Activated naive CD8-positive, alpha-beta T cell treated with anti-CD3 and anti-CD28 coated beads for 36 hours (primary cell): ENCODE measurements at places on chromosomes 2 and 18.
A peak's percentile ranks its signal among the peaks of the same experiment; 100 is the strongest.

GRCh38 chr2:192574552-192574951, 379.8 kb upstream of the TMEFF2 start:
- no peak for DNase-seq

DNA sequence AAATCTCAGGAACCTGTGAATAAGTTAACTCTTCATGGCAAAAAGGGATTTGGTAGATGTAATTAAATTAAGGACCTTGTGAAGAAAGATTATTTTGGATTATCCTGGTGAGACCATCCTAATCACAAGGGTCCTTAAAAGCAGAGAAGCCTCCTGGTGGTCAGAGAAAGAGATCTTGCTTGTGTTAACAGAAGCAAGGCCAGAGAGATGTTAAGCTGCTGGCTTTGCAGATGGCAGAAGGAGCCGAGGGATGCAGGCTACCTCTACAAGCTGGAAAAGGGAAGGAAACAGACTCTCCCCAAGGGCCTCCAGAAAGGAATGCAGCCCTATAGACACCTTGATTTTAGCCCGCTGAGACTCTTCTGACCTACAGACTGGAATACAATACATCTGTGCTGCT, 197.0 kb downstream of the STK39 start:
- no peak for DNase-seq

- no peak for DNase-seq
Observed at GRCh38 chr2:29447513-29447912, 332.3 kb downstream of the CLIP4 start.

DNA sequence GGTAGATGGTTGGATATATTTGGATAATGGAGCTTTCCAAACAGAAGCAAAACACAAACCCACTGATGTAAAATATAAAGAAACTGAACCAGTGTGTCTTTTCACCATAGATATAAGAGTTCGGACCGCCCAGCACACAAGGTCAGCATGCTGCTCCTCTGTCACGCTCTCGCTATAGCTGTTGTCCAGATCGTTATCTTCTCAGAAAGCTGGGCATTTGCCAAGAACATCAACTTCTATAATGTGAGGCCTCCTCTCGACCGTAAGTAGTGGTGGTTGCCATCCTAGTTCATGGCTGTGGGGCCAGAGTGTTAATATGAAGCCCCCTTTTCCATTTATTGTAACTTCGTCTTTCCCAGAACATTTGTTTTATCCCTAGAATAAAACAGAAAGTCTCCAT, 125.2 kb upstream of the LYPD6 start:
- no peak for DNase-seq

DNA sequence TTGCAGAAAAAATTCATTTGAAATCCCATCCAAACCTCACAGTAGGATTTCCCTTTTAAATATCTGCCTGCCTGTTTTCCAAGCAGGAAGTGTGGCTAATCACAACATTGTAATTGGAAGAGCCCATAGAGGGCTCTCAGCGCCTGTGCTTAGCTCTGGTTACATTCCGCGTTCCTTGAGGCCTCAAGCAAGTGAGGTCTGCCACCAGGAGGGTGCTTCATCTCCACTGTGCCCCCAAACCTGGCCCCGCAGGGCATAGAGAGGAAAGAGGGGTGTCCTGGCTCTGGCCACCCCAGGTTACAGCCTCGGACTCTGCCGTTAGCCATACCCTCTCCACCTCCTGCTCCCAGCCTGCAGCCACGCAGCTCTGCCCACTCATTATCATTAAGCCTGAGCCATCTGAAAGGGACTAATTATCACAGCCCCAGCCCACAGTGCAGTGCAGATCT, 214.8 kb downstream of the SP3 start:
- DNase-seq = no peak

GRCh38 chr2:79901161-79901560, 388.3 kb downstream of the CTNNA2 start:
- no peak for DNase-seq

DNA sequence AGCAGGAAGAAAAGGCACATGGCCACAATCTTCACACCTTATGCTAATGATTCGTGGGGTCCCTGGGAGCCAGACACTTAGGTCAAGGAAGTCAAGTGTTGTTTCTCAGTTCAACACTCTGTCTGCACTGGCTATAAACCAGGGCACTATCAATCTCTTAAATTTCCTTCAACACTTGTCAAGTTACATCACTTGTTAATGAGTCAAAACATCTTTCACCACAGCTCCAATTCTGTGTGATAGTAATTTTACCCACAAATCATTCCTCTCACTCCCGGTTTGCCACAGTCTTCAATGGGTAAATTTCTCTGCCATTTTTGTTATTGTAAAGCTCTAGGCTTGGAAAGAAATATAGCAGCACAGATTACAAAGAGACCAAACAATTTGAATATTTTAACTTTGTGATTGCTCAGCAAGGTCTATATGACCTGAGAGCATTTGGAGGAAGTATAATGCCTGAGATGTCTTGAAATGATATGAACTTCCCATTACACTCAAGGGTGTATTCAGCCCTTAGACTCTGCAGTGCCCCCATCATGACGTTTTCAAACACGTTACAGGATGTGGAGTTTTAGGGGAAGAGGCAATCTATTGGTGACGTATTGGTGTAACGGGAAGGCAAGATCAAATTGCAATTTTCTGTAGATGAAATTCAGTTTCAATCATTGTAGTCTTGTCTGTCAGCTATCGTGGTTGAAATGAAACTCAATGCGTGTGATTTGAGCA, 78.7 kb downstream of the ICOS start:
- DNase-seq = no peak

- DNase-seq = no peak
Observed at GRCh38 chr2:124320051-124320688, 295.1 kb downstream of the CNTNAP5 start.

DNA sequence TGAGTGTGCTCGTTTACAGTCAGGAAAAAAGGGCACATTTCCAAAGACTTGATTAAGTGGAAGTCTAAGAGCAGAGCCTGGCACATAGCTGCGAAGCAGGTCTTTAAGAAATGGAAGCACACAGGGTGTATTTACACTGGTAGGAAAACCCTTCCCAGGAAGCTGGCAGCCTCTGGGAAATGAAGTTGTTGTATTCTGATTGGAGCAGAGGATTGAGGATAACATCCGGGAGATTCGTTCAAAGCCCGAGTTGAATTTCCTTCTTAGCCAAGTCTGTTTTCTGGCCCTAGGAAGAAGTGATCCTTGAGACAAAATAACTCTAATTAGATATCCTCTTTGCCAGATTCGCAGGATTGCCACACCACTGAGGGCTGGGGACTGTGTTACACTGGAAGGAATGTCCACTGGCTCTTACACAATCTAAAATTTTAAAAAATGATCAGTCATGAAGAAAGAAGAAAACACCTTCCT, 75.9 kb downstream of the ITGB1BP1 start:
- no peak for DNase-seq

DNA sequence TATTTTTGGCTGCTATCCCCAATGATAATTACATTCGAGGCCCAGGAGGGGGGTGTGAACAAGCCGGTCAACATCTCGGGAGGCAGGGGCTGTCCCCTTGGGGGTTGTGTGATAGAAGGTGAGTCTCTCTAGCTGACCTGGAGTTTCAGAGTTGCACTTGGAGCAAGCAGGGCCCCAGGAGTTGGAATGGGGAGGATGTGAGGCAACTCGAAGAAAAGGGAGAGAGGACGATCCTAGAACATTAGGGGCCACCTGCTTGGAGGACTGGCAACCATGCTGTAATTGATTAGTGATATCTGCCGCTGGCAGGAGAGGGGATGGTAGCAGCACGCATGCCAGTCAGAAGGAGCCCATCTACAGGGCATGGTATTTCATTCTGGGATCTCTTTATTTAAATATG, 122.6 kb downstream of the CTIF start:
- no peak for DNase-seq

DNA sequence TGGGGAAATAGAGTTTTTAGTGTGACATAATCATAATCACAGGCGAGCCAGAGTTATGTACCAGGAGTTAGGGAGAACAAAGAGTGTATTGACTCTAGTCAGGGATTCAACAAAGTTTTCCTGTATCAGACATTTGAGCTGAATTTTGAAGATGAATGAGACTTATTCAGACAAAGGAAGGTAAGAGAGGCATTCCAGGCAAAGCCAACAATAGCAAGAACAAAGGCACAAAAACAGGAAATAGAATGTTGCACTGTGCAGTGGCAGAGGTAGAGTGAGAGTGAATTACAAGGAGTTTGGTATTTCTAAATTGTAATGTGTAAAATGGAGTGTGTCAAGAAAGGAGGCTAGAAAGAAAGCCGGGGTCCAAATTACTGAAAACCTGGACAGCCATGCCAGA, 156.2 kb downstream of the CCDC148 start:
- DNase-seq = no peak

- DNase-seq = no peak
Observed at GRCh38 chr2:177129610-177130009, 83.0 kb upstream of the HNRNPA3 start.

DNA sequence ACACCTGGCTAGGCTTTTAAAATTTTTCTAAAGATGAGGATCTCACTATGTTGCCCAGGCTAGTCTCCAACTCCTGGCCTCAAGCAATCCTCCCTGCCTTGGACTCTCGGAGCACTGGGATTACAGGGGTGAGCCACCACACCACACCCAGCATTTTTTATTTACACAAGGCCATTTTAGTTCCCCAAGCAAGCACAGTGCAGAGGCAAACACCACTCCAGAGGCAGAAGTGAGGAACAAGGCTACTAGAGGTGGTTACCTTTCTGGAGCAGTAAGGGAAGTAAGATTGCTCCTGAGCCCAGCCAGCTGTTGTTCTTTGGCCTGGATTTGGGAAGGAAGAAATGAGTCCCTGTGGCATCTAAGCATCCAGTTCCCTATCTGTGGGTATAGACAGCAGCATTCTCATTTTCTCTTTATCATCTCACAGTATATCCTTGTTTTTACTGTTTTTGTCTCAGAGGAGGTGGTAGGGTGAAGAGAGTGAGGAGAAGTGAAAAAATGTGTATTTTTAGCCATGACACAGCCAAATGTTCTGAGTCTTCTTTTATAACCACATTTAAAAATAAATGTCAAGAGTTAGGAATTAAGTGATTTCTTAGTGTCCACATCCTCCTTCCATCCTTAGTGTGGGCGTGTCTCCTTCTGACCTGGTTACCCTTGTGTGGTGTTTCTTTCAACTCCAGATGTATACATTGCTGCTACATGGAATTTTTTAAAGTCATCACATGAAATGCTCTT, 10.5 kb upstream of the TTC39C start:
- no peak for DNase-seq

- DNase-seq = no peak
Observed at GRCh38 chr2:46273225-46273863, 23.9 kb upstream of the EPAS1 start.

- peak; percentile 48 for DNase-seq
Observed at GRCh38 chr2:218981881-218982585, 3.0 kb downstream of the FEV start.

GRCh38 chr2:7530001-7530400, 612.8 kb downstream of the RNF144A start:
- no peak for DNase-seq

GRCh38 chr2:64735504-64735903, 81.8 kb upstream of the SERTAD2 start:
- no peak for DNase-seq

DNA sequence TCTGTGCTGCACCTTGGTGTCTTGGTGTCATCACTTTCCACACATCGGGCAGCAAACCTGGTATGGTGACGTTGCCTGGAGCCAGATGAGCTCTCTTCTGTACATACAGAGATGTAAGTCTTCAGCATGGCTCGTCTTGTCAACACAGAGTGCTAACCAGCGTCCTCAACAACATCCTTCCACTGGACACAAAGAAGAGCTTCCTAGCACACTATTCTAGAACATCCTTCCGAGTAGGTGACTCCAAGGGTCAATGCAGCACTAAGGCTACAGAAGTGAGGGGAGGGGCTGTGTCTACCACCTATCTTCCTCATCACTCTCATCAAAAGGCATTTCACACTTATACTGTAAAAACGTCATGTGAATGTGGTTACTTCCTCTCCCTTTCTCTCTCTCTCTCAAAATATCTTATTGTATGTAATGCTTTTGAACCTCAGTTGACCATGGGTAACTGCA, 108.1 kb upstream of the SLC1A4 start:
- no peak for DNase-seq

GRCh38 chr18:53148123-53148522, 808.1 kb downstream of the DCC start:
- no peak for DNase-seq

- no peak for DNase-seq
Observed at GRCh38 chr2:7612969-7613368, 695.8 kb downstream of the RNF144A start.

GRCh38 chr2:122145856-122146255, 390.4 kb downstream of the TSN start:
- no peak for DNase-seq

GRCh38 chr2:22518641-22519040, 866.3 kb upstream of the KLHL29 start:
- DNase-seq = no peak
